ENCODE measurements at places on chromosomes 2 and 18.

DNA sequence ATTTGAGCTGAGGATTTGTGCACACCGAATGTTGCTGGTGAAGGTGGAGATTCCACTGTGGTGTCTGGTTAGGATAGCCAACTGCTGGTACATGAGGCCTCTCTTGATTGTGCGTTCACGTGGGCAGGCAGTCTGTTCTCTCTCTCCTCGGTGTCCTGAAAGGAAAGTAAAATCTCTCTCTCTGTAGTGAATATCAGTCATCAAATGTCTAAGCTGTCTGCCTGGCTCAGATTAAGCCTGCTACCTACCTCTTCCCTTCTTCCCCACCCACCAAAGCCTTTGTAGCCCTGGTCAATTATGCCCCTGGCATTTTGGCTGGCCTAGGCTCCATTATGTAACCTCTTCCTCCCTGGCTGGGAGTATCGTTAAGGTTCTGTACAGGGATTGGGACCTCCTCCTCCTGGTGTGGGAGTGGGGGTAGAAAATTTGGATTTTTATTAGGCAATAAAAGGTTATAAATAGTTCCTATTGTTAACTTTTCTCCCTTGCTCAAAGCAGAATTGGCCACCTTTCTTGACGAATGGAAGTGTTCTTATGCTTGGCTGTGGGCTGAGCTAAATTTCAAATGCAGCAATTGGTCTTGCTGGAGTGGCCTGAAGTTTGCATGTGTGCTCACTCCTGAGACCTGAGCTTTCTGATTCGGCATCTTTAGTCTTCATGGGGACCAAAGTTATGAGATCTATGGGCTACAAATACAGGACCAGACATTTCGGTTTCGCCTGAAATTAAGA is 148.8 kb downstream of the WDSUB1 start:
- no peak for DNase-seq

DNA sequence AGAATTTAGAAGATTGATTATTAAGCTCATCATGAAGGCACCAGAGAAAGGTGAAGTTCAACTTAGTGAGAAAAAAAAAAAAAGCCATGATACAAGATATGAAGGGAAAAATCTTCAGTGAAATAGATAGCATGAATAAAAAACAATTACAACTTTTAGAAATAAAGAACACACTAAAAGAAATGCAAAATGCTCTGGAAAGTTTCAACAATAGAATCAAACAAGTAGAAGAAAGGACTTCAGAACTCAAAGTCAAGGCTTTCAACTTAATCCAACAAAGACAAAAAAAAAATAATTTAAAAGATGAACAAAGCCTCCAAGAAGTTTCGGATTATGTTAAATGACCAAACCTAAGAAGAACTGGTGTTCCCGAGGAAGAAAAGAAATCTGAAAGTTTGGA is 105.5 kb downstream of the GRB14 start:
- no peak for DNase-seq

DNA sequence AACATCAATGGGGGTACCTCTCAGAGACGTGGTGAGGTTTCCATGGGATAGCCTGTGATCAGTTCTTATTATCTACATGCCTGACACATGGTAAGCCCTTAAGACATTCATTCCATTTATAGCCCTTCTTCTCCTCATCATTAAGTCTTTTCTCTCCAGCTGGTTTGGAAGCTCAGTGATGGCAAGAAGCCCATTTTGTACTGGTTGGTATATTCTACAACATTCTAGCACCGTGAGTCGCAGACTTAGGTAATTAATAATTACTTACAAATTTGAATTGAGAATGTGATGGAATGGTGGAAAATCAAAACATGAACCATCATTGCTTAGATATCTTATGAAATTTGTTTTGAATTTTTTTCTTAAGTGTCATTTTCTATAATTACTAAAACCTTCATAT is 472.6 kb downstream of the DLGAP1 start:
- DNase-seq = no peak

DNA sequence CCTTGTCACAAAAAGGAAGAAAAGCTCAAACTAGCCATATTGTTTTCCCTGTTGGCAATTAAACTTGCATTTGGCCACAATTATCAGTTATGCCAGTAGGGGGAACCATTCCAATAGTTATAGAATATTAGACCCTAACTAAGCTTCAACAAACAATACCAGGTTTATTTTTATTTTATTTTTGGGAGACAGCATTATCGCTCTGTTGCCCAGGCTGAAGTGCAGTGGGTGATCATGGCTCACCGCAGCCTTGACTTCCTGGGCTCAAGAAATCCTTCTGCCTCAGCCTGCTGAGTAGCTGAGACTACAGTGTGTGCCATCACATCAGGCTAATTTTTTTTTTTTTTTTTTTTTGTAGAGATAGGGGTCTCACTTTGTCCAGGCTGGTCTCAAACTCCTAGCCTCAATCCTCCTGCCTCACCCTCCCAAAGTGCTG is 102.1 kb downstream of the ATAD2B start:
- DNase-seq = peak; percentile 23

- no peak for DNase-seq
Observed at GRCh38 chr2:181952404-181953226, 33.0 kb upstream of the PPP1R1C start.

GRCh38 chr2:85828725-85829124 is 60.1 kb downstream of the ST3GAL5 start:
- DNase-seq = no peak

DNA sequence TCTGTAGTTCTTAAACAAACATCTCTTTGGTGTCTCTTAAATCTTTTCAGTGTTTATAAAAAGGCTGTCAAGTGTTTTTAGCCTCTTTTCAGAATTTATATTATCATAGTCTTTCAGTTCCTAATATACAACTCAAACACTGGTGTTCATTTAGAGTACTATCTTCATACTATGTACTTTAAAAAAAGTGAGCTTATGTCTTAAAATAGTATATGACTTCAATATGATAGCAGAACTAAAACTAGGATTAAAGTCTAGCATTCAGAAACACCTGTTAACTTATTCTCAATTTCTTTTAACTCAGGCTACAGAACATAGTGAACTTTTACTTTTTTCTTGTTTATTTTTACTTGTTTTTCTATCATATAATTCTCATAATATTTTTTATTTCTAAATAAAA is 14.7 kb upstream of the IKZF2 start:
- DNase-seq = no peak

- no peak for DNase-seq
Observed at GRCh38 chr2:6926071-6926732, 9.0 kb downstream of the RNF144A start.

- DNase-seq = no peak
Observed at GRCh38 chr2:75936311-75936710, 225.6 kb upstream of the GCFC2 start.

DNA sequence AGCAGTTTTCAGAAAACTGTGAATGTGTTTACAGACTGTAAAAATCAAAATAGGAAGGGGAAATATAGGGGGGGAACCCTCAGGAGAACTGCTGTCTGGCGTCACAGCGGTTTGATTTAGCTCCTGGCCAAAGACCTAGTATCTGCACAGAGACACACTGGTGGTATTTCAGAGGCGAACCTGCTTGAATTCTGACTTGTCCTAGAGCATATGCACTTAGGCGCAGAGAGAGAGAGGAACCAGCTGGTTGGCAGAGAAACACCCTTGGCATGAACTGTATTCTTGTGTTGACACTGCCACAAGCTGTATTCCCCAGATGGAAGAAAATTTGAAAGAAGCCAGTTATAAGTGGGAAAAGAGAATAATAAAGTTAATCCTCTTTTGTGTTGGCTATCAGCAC is 506.5 kb upstream of the NRP2 start:
- no peak for DNase-seq

GRCh38 chr2:3242747-3243369 is 134.8 kb downstream of the EIPR1 start:
- DNase-seq = no peak

GRCh38 chr2:240530181-240530580 is 27.6 kb downstream of the ANKMY1 start:
- no peak for DNase-seq

GRCh38 chr2:184729581-184729980 is 131.3 kb downstream of the ZNF804A start:
- DNase-seq = no peak

DNA sequence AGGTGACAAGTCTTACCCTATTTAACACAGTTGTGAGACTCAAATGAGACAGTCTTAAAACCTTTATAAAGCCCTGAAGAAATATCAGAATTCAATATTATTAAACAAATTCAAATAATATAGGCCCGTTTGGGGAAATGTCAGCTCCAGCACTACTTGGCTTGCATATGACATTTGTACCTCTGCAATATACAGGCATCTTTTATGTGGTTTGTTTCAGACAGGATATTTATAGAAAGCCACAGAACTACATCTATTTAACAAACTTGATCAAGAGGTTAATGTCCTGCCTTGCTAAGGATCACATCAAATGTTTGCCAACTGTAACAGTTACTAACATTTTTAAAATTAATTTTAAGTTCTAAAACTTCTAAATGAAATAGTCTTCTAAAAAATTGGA is 3.2 kb upstream of the MREG start:
- DNase-seq = no peak

DNA sequence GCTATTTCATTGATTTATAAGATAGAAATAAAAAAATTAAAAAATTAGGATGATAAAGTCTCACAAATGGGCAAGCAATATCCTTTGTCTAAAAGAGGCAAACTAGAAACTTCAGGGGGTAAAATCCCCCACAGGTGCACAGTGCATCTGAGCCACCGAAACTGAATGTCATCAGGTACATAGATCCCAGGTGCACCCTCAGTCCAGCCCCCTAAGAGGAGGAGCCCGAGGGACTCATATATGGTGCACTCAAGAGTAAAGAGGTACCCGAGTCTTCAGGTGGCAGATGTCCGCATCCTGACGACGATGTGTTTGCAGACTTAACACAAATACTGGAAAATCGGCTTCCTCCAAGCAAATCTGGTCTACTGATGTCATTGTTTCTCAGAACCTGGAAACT is 11.3 kb downstream of the QPCT start:
- DNase-seq = no peak

- DNase-seq = no peak
Observed at GRCh38 chr2:210226223-210226622, 976 bp upstream of the ACADL start.

DNA sequence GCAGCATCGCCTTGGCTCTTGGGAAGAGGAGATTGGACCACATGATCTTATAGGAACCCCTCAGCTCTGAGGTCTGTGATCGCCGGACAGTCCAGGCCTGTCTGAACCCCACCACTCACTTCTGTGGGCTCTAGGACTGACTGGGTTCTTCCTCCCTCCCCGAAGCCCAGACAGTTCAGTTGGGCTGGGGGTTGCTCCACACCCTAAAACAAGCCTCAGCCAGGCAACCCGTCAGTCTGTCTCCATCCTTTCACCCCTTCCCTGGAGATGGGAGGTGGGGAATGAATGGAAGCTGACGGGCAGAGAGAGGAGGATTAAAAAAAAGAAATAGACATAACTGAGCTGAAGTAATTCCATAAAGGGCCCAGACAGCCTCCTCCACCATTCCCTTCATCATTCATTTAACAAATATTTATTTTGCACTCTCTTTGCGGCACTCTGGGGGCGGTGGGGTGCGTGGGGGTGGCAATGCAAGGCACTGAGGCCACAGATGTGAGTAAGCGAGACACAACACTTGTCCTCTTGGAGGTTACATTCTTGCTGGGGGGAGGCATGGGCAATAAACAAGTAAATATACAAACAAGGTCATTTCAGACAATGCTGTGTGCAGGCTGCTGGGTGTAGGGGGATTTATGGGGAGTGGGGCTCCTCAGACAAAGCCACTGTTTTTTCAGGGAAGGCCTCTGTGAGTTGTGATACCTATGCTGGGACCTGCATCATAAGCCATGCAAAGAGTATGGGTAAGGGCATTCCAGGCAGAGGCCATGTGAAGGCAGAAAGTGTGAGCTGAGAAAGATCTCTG is 12.9 kb downstream of the WNT10A start:
- no peak for DNase-seq

GRCh38 chr2:23283-23682 is 23.0 kb downstream of the FAM110C start:
- DNase-seq = no peak

- no peak for DNase-seq
Observed at GRCh38 chr2:156719036-156719435, 282.9 kb downstream of the GPD2 start.

GRCh38 chr2:112805542-112805941 is 21.2 kb upstream of the IL1A start:
- no peak for DNase-seq

GRCh38 chr2:190910341-190911136 is 29.9 kb downstream of the GLS start:
- no peak for DNase-seq

DNA sequence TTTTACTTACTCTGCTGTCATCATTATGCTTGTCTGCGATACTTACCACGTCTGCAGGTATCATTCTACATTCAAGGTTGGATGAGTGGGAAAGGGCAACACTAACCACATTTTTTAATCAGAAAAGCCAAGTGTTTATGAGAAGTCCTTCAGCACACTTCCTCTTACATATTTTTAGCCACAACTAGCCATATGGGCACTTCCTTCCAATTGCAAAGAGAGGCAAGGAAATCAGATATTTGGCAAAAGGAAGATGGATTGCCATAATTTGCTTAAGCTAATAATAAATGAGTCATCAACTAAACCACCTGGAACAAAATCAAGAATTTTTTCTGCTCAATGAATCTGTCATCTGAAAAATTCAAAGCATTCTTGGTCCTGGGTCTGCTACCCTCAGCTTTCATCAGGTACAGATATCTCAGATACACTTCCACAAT is 16.7 kb upstream of the MRO start:
- DNase-seq = peak; percentile 19

GRCh38 chr2:11899264-11899818 is 152.9 kb downstream of the LPIN1 start:
- DNase-seq = no peak

- no peak for DNase-seq
Observed at GRCh38 chr18:68215931-68216330, 499.0 kb downstream of the TMX3 start.

DNA sequence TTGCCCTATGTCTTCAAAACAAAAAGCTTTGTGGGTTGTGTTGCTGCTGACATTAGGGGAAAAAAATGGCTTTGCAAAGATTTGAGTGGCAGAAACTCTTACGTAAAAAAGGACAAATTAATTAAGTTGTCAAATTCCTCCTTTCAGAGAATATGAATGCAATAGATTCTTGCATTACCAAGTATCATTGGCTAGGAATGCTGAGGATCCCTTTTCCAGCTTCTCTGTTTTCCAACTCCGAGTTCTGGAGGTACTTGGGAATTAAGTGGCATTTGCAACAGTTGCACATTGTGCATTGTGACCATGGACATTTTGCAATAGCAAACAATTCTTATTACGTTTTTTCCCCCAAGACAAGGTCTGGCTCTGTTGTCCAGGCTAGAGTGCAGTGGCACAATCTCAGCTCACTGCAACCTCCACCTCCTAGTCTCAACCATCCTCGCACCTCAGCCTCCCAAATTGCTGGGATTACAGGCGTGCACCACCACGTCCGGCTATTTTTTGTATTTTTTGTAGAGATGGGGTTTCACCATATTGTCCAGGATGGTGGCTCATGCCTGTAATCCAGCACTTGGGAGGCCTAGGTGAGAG is 29.9 kb upstream of the PPP1CB start:
- no peak for DNase-seq

GRCh38 chr2:222952204-222952603 is 91.4 kb downstream of the ACSL3 start:
- no peak for DNase-seq
